ENCODE measurements at places on chromosomes 4 and X.

GRCh38 chrX:111867236-111867635 lies 8.7 kb upstream of the TRPC5OS start:
- DNase-seq: no peak

- DNase-seq: no peak
Measured at GRCh38 chr4:184265546-184266351, 48.1 kb upstream of the ENPP6 start.

DNA sequence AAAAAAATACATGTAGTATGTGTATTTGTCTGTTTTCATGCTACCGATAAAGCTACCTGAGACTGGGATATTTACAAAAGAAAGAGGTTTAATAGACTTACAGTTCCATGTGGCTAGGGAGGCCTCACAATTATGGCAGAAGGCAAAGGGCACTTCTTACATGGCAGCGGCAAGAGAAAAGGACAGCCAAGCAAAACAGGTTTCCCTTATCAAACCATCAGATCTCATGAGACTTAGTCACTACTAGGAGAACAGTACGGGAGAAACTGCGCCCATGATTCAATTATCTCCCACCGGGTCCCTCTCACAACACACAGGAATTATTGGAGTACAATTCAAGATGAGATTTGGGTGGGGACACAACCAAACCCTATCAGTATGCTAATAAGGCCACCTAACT lies 137.0 kb upstream of the ELOVL6 start:
- no peak for DNase-seq

DNA sequence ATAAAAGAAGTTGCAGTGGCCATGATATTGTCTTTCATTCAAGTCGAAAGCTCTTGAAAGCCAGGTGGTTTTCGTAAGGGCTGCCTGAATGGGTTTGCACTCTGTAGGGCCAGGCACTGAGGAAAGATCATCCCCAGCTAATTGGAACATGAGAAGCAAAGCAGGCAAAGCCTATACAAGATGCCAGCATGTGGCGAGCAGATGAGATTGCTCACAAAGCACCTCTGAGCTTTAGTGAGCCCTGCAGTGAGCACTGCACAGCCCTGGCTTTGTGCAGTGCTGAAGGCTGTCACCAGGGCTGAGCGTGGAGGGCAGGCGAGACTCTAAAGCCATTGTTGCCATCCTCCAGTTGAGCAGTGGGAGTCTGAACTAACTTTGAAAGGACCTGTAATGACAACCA lies 53.8 kb downstream of the HADH start:
- DNase-seq: no peak

GRCh38 chr4:159413306-159413943 lies 310.5 kb downstream of the RAPGEF2 start:
- DNase-seq: no peak
